Head of caudate nucleus (tissue), 42 donors: ENCODE measurements at places on chromosomes 4 and X.

DNA sequence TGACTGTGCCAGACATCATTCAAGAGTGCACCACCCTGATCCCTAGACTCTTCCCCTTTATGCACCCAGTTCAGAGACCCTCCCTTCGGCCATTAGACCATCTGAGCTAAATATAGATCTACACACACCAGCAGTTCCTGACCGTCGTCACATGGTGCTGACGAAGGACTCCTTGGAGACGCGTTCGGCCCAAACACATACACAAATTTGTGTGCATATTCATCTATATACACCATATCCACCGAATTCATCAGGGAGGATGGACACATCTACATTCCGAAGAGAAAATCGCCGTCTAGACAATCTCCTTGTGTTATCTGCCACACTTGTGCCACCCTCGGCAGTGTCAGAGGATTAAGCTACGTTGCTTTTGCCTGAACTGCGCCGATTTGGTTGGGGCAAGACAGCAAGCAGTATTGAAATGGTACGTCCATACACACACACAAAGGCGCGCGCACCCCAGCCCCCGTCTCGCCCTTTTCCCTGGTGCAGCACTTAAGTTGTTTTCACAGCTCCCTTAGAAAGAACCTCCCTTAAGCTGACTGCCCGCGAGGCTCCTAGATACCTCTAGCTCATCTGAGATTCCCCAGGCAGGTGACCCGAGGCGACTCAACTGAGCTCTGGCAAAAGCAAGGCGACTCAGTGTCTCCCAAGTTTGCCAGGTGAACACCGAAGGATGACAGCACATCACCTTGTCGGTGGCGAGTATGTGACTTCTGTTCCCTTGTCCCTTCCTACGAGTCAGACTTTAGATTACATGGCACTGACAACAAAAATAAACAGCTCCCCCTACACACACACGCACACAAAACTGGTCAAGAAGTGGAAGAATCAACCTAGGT is 1.0 kb downstream of the RASGEF1B start:
- peak; percentile 63 for DNase-seq

DNA sequence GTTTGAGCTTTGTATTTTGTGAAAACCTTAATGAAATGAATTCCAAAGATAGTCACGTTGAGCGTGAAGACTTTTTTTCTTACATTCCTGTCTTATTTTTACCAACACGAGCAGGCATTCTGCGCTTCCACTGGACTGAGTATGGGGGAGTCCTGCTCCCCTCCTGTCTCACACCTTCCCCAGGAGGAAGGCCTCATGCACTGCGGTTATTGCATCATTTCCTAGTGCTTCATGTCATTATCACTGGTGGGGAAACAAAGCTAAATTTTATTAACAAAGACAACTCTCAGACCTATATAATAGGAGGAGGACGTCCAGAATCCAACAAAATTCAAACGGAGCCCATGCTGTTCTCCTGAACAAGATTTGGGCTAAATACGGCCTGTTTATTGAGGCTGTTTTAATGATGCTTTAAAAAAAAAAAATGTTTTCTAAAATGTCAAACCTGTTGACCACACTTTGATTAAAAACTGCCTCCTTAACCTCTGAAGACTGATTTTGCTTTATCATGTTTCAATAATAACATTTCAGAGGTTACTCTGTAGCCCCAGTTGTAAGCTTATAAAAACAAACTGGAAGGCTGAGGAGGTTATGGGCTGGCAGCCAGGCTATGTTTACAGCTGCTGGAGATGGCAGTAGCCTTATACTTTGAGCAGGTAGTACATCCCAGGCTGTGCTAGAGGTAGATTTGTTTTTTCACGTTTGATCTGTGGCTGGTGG is 118.0 kb downstream of the SOWAHB start:
- DNase-seq, result no peak

- no peak for DNase-seq
These were observed 10.2 kb downstream of the CBR4 start for GRCh38 chr4:168999809-169000208.

DNA sequence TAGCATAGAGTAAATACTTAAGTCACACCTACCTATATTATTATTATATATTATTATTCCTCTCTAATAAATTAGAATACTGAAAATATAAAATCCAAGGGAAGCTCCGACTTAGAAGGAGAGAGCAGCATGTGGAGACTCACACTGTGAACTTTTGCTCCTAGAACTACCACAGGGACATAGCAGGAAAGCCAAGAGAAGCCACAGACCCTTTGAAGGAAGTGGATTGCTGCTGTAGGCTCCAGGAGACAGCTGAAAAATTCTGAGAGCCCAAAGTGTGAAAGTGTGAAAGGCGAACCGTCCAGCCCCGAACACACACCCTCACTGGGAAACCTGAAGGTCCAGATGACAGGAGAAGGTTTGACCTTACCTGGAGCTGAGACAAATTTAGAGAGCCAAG is 177.0 kb downstream of the FAM13A start:
- no peak for DNase-seq

DNA sequence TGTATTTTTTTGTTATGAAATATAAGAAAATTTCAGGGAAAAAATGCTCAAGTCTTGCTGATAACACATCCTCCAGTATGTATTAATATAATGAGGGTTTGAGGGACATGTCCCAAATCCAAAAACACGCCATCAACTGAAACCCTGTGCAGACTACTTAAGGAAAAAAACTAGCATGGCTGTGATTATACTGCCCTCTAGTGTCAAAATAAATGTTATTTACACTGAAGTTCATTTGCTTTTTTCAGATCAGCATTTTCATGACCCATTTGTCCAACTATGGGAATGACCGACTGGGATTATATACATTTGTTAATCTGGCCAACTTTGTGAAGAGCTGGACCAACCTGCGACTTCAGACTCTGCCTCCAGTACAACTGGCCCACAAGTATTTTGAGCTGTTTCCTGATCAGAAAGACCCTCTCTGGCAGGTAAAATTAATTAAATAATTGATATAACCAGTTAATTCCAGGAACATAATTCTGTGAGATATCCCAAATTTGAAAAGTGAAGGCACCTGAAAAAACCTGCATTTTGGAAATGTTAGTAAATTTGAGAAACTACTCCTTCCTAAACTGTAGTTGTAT is 128.5 kb downstream of the PRSS12 start:
- DNase-seq, result no peak

- DNase-seq, result no peak
These were observed 80.1 kb upstream of the PSAPL1 start for GRCh38 chr4:7514789-7515188.

DNA sequence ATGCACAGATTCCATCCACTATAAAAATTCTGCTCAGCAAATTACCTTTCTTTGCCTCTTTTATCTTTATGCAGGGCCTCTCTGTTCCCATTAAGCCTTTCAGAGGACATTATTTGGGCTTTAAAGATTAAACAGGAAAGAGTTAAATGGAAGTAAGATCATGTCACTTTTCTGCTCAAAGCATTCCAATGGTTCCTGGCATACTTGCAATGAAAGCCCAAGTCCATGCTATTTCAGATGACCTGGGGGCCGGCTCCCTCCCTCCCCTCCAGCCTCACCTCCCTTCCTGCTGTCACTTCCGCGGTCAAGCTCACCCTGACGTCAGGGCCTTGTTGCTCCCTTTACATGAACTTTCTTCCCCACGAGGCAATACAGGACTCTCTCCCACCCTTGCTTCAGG is 125.5 kb downstream of the C4orf51 start:
- DNase-seq, result no peak

GRCh38 chr4:38688676-38689355 is 24.8 kb downstream of the KLF3 start:
- no peak for DNase-seq

DNA sequence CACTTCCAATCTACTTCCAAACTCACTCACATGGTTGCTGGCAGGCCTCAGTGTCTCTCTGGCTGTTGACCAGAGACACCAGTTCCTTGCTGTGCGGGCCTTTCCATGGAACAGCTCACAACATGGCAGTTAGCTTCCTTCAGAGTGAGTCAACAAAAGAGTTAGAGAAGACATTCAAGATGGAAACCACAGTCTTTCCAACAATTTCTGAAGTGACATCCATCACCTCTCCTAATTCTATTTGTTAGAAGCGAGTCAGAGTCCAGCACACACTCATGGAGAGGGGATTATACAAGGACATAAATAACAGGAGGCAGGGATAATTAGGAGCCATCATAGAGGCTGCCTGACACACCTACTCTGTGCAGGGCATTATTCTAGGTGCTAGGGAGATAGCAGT is 62.5 kb upstream of the TMEM164 start:
- no peak for DNase-seq

- DNase-seq, result no peak
These were observed 2.3 kb downstream of the PDGFRA start for GRCh38 chr4:54231419-54231767.

- no peak for DNase-seq
These were observed 620 bp downstream of the IL9R start for GRCh38 chrX:155998116-155998515.

- DNase-seq, result no peak
These were observed 33.9 kb downstream of the PRDM8 start for GRCh38 chr4:80231180-80231579.

GRCh38 chr4:1178300-1179088 is 6.1 kb upstream of the SPON2 start:
- DNase-seq, result no peak

- DNase-seq, result no peak
These were observed 111.9 kb upstream of the CBR4 start for GRCh38 chr4:169121861-169122382.

DNA sequence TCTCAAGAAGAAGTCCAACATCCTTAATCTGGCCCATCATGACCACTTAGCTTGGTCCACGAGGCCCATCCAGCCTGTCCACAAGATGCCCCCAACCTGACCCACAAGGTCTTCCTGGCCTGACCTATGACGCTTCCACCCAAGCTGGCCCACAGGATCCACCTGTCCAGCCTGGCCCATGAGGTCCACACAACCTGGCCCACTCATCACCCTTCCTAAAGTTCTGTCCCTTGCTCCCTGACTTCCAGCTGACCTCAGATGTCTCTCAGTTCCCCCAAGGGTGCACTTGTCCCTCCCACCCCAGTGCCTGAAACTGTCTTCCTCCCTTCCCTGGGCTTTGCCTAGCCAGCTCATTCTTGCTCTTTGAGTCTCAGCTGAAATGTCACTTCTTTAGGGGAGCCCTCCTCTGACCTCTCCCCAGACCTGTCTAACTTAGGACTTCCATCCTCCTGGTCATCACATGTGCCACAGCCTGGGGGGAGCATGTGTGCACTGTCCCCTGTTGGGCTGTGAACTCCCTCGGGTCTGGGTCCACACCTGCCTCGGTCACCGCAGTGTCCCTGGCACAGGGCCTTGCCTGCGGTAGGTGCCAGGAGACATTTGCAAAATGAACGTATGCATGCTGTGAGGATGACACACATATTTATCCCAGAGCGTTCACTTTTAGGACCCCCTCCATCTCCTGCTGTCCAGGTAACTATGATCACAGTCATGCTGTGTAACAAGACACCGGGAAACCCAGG is 61.7 kb downstream of the EVC start:
- DNase-seq, result no peak

- DNase-seq, result no peak
These were observed 196.6 kb upstream of the EDNRA start for GRCh38 chr4:147284256-147284835.

- DNase-seq, result no peak
These were observed 26.8 kb upstream of the SOD3 start for GRCh38 chr4:24768604-24769003.

DNA sequence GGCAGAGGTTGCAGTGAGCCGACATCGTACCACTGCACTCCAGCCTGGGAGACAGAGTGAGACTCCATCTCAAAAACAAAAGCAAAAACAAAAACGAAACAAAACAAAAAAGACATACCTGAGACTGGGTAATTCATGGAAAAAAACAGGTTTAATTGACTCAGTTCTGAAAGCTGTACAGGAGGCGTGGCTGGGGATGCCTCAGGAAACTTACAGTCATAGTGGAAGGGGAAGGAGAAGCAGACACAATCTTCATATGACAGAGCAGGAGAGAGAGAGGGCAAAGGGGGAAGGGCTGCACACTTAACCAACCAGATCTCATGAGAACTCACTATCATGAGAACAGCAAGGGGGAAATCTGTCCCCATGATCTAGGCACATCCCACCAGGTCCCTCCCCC is 229.5 kb downstream of the STK32B start:
- DNase-seq, result no peak

DNA sequence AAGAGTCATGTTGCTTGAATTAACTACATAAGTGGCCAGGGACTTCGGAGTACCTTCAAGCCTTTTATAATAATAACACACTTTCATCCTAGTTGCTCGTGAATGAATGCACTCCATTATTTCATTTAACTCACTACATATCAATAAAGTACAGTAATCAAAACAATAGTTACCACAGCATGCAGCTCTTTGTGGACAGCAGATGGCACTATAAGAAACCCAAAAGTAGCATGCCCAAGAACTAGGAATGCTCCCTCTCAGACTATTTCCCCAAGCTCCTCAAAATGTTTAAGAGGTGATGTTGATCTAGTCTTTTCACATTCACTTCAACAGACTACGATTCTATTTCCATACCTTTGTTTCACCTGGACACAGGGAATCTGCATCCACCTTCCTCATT is 500.8 kb upstream of the DIAPH2 start:
- no peak for DNase-seq

DNA sequence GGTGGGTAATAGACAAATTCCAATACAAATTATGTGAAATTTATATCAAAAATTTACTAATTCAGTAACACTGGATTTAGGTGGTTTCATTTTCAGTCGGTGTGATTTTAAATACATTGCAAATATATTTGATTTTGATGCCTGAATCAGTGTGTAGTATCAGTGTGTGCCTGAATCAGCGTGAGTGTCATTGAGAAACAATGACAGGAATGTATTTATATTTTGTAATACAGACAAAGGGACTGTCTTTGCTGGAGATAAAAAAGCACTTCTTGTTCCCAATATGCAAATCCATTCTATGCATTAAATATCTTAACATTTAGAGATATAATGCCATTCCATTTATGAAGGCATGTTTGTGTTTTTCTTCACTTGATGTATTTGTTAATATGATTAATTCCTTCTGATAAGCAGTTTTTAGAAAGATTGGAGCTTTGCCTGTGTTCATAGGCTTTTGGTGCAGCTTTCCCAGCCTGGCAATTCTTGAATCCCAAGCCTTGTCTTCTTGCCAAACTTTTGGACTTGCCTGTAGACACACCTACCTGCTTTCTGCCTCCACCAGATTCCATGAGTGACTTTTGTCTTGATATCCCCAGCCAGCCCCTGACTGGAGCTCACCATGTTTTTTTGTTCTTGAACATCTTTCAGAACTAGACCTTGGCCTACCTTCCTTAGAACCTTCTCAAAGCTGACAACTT is 243.8 kb downstream of the ADGRL3 start:
- no peak for DNase-seq

GRCh38 chr4:17517664-17518063 is 2.7 kb downstream of the CLRN2 start:
- no peak for DNase-seq

- DNase-seq, result no peak
These were observed 39.6 kb downstream of the RFC1 start for GRCh38 chr4:39326468-39326977.

DNA sequence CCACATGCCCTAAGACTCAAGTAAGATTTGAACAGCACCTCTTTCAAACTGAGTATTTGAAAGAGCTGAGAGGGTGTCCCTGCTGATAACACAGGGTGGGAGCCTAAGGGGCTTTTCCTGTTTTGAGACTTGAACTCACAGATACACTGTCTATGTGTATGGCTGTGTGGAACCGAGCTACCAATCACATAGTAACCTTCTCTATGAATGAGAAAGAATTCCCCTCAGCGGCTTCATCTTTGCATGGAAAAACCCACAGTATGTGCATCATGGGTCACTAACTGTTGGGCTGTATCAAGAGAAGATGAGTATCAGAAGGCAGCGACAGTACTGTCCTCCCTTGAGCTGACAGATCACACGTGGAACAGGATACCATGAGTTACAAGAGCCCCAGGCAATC is 336.3 kb downstream of the AFF2 start:
- DNase-seq, result no peak

- DNase-seq, result no peak
These were observed 42.1 kb upstream of the SH3RF1 start for GRCh38 chr4:169312690-169313422.
